ENCODE measurements at places on chromosomes 5 and 9.
A peak's percentile ranks its signal among the peaks of the same experiment; 100 is the strongest.

DNA sequence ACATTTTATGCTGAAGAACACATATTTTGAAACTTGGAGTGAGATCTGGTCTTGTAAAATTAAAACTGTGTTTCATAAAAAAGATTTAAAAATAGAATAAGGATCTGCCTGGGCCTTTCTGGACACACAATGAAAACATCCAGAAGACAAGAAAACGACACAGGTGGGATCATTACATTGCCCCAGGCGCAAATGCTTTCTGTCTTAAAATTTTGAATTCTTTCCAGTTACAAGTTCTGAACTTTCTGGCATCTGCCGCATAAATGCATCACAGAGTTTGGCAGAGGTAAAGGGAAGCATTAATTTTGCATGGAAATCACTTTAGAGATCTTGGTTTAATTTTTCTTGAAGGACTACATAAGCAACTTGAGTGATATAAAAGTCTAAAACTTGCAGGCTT lies 219.6 kb downstream of the WDR70 start:
- no peak for DNase-seq

GRCh38 chr5:100430268-100431195 lies 104.6 kb upstream of the FAM174A start:
- DNase-seq, result peak; percentile 58

- DNase-seq, result no peak
Measured at GRCh38 chr5:116970318-116970717, 395.7 kb upstream of the SEMA6A start.

GRCh38 chr5:172463031-172463430 lies 8.7 kb upstream of the SH3PXD2B start:
- DNase-seq, result no peak

GRCh38 chr9:117704024-117704575 lies at the start of gene TLR4:
Gene TLR4 (plus strand): TSS chr9:117704403. CDS start chr9:117704473, 70 bp downstream.
- DNase-seq, result no peak

GRCh38 chr5:5266297-5266696 lies 126.2 kb downstream of the ADAMTS16 start:
- DNase-seq, result no peak

- DNase-seq, result peak; percentile 85
Measured at GRCh38 chr9:132042324-132042723, 37.3 kb downstream of the MED27 start.

DNA sequence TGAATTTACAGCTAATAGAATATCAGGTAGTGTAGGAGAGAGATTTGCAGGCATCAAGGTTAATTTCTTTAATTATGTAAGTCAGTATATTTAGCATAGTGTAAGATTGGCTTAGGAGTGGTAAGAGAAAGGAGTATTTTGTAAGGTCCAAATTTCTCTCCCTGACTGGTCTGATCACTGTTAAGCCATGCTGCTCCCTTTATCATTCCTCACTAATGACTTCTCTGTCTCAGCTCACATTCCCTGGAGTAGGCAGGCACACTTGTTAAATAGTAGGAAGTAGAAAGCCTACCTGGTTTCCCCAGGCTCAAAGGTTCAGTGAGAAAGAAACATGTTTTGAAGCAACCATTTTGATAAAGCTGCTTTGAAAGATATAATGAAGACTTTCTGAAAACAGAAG lies 90.7 kb downstream of the SMIM15 start:
- DNase-seq, result no peak
